Left lobe of liver (tissue), 2 donors: ENCODE measurements at places on chromosomes 3 and 15.

DNA sequence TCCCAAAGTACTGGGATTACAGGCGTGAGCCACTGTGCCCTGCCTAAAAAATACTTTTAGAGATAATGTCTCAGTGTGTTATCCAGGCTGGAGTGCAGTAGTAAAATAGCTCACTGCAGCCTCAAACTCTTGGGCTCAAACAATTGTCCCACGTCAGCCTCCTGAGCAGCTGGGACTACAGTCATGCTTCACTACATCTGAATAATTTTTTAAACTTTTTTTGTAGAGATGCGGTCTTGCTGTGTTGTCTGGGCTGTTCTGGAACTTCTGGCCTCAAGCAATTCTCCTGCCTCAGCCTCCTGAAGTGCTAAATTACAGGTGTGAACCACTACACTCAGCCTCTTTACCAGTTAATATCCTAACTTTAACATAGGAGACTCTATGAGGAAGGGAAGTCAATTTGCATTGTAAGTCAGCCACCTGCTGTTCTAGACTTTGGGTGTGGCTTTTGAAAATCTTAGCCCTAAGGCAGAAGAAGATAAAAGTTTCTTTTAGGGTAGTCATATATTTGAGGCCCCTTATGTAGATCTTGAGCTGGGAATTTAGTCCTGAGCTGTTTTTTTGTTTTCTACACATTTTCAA is 78.2 kb upstream of the RASGRP1 start:
- DNase-seq, result no peak

- no peak for DNase-seq
Measured at GRCh38 chr3:111667621-111668239, 72.6 kb upstream of the ZBED2 start.

DNA sequence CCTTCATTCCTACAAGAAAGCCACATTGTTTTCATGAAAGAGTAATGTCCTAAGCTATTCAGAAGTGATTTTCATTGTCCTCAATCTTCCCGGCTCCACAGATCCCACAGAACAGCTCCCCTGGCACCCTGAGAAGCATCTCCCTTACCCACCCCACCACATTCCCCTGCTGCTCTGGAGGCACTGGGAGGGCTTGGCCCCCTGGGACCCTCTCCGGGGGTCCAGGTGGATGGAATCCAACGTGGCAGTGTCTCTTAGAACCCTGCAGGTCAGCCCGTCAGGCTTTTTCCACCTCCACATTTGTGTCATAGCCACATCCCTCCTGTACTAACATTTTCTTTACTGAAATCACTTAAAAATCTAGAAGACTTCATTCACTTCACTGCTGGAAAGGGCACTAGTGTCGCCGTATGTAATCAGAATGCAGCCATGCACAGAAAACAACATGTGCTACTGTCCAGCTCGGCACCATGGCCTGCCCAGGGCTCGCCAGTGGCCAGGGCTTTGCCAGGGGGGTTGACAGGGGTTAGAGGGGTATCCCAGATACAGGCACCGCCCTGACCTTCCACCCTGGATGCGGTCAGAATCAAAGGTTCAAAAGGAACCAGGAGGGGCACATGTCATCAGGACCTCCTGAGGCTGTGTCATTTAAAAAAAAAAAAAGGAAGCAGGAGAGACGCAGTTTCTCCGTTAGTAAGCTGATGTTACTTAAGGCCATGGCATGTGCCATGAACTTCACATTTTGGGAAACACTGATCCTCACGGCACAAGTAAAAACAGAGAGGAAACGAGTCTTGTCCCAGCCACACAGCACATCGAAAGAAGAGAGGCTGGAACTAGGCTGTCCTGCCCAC is 106.3 kb downstream of the LSM3 start:
- DNase-seq, result no peak

- DNase-seq, result no peak
Measured at GRCh38 chr3:18533039-18533438, 107.9 kb upstream of the SATB1 start.

GRCh38 chr3:169575381-169575780 is 88.1 kb downstream of the MECOM start:
- DNase-seq, result no peak
